ENCODE measurements at places on chromosomes 4 and X. TPM values are rescaled to one million over a fixed set of nuclear protein-coding genes. Genes with fewer than 3 reads are reported as not detected.

The TEX13B gene
- total RNA-seq, result not detected

The LGI2 gene
- total RNA-seq, result 12.0 TPM

The ATP1B4 gene
- not detected for total RNA-seq

The BMPR1B gene
- 4.8 TPM for total RNA-seq

The FAM200B gene
- total RNA-seq, result 70.3 TPM

The HERC3 gene
- total RNA-seq, result 31.8 TPM

The PABPC1L2A gene
- not detected for total RNA-seq

- no peak overlapping the region for H3K4me3 ChIP-seq
- DNase-seq, result peak; percentile 32
- peaks cover 29% of the 10 kb centered on the region for H3K4me1 ChIP-seq
Measured at GRCh38 chr4:94459462-94460161, 7.9 kb downstream of the PDLIM5 start.

- no peaks in the 10 kb centered on the region for H3K36me3 ChIP-seq
- no peak overlapping the region for H3K4me3 ChIP-seq
- no peaks in the 10 kb centered on the region for H3K27me3 ChIP-seq
Measured at GRCh38 chr4:98720871-98721480, 62.6 kb upstream of the TSPAN5 start.

GRCh38 chrX:68872171-68872570 lies 43.4 kb downstream of the EFNB1 start:
- no peak overlapping the region for H3K27ac ChIP-seq
- no peak for DNase-seq
- H3K4me1 ChIP-seq, result no peaks in the 10 kb centered on the region
- no peak overlapping the region for H3K4me3 ChIP-seq
- H3K36me3 ChIP-seq, result no peaks in the 10 kb centered on the region

- no peaks in the 10 kb centered on the region for H3K36me3 ChIP-seq
- no peak overlapping the region for H3K27ac ChIP-seq
- H3K4me1 ChIP-seq, result no peaks in the 10 kb centered on the region
- H3K4me3 ChIP-seq, result no peak overlapping the region
- no peak for DNase-seq
Measured at GRCh38 chr4:142809559-142809958, 36.5 kb downstream of the INPP4B start.

DNA sequence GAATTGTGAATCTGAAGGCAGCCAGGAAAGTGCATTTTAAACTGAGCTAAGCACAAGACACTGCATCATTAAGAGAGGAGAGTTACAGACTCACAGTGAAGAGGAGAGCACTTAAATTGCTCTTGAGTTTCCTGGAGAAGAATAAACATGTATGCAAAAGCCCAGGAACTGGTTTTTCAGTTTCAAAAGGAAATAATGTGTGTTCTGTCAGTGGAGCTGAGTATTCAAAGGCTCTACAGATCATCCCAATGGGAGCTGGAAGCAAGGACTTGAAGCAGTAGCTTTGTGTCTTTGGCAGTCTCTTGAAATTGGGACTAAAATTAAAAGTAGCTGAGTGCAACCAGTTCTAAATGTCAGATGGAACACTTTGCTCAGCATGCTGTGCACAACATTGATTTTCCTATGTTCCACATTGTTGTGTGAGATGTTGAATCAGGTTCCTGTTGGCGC lies 147.5 kb upstream of the ANK2 start:
- no peak for DNase-seq
- no peak overlapping the region for H3K4me3 ChIP-seq
- no peaks in the 10 kb centered on the region for H3K27me3 ChIP-seq
- 0 out of 2 replicates have a peak, but pooled peaks cover 7% of the 10 kb centered on the region for H3K36me3 ChIP-seq
- H3K27ac ChIP-seq, result no peak overlapping the region

DNA sequence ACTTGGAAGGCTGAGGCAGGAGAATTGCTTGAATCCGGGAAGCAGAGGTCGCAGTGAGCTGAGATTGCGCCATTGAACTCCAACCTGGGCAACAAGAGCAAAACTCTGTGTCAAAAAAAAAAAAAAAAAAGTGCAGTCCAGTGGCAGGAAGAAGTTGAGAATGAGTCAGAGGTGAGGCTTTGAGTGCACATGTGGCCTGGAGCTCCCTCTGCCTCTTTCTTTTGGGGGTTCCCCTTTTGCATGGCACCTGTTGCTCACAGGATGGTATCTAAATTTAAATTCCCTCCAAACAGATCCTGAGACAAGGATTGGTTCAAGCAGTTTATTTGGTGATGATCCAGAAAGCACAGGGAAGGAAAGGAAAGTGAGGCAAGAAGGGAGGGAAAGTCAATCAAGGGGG lies 151.4 kb upstream of the STX18 start:
- H3K27me3 ChIP-seq, result no peaks in the 10 kb centered on the region
- no peak overlapping the region for H3K4me3 ChIP-seq
- no peak for DNase-seq
- H3K4me1 ChIP-seq, result no peaks in the 10 kb centered on the region
- H3K27ac ChIP-seq, result no peak overlapping the region

- peak overlapping the region; percentile 79 for H3K27ac ChIP-seq
- peak overlapping the region; percentile 91 for H3K4me3 ChIP-seq
- DNase-seq, result peak; percentile 46
- H3K27me3 ChIP-seq, result no peaks in the 10 kb centered on the region
- no peaks in the 10 kb centered on the region for H3K4me1 ChIP-seq
- H3K36me3 ChIP-seq, result peaks cover under 1% of the 10 kb centered on the region
Measured at GRCh38 chrX:320126-320783, 1.7 kb upstream of the GTPBP6 start.

DNA sequence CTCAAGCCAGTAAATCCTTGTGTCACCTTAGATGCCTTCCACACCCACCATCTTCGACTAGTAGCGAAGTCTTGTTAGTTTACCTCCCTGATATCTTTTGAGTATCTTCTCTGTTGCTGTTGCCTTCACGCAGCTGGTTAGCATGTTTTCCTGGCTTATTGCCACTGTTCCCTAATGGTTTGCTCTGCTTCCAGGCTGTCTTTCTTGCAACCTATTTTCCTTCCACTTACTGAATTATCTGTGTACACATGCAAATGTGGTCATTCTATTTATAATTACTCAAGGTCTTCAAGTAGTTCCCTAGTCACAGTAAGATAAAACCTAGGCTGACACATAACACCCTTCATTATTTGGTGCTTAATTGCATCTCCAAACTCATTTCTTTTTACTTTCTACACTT lies 89.5 kb downstream of the UGT8 start:
- H3K27me3 ChIP-seq, result no peaks in the 10 kb centered on the region
- H3K27ac ChIP-seq, result no peak overlapping the region
- no peak overlapping the region for H3K4me3 ChIP-seq
- no peaks in the 10 kb centered on the region for H3K36me3 ChIP-seq
- no peaks in the 10 kb centered on the region for H3K4me1 ChIP-seq

- H3K36me3 ChIP-seq, result peaks cover 9% of the 10 kb centered on the region
- no peak for DNase-seq
- H3K27me3 ChIP-seq, result no peaks in the 10 kb centered on the region
Measured at GRCh38 chr4:78323439-78323838, 228.1 kb upstream of the ANXA3 start.

DNA sequence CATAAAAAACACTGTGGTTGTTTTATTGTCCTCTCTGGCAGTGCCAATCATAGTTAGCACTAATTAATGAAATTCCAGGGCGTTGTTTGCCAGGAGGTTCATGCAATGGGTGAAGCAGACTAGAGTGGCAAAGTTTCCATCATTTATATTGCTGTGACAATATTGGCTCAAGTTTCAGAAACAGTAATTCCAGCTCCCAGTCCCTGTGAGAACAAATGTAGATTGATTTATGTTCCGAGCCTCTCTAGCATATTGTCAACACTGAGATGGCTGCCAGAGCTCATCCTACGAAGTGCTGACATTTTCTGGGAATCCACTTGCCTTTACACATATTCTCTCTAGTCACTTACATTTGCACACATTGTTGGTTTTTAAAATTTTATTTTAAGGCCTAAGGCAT lies 440.0 kb upstream of the IGFBP7 start:
- DNase-seq, result no peak
- no peaks in the 10 kb centered on the region for H3K36me3 ChIP-seq
- no peaks in the 10 kb centered on the region for H3K4me1 ChIP-seq
- H3K27ac ChIP-seq, result no peak overlapping the region
- H3K27me3 ChIP-seq, result no peaks in the 10 kb centered on the region
- H3K4me3 ChIP-seq, result no peak overlapping the region

GRCh38 chr4:57443308-57443707 lies 333.1 kb upstream of the IGFBP7 start:
- DNase-seq, result no peak
- H3K36me3 ChIP-seq, result no peaks in the 10 kb centered on the region
- H3K27me3 ChIP-seq, result no peaks in the 10 kb centered on the region
- H3K27ac ChIP-seq, result no peak overlapping the region

DNA sequence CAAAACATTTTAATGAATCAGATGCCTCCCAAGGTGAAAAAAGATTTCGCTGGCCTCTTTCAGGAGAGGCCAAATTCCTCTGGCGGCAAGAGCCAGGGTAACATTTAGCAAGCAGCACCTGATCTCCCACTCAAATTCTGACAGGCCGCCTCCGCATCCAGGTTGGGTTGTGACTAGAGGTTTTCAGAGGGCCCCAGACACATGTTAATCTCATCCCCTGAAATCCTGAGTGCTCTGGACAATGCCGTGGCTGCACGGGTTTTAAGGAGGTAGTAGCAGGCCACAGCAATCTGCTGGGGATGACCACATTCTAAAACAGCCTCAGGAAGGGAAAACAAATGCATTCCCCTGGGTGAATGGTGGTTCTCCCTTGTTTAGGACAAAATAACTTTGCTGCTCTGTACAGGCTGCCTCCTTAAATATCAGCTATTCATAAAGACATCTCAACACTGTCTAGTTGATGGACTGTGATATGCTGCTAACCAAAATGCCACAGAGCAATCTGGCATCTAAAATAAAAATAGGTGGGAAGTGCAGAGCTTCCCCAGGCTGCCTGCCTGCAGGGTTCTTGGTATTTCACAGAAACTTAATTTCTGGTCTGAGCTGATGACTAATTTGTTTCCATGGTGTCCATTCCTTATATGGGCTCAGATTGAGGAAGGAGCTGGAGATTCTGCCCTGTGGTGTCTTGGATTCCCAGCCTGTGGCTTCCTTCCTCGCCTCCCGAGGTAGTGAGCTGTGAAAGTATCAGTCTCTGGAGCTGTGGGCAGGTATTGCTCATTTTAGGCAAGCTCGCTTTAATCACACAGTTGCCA lies 202.0 kb downstream of the DCLK2 start:
- H3K27me3 ChIP-seq, result no peaks in the 10 kb centered on the region
- no peak overlapping the region for H3K27ac ChIP-seq
- no peak for DNase-seq
- peaks cover 5% of the 10 kb centered on the region for H3K4me1 ChIP-seq

DNA sequence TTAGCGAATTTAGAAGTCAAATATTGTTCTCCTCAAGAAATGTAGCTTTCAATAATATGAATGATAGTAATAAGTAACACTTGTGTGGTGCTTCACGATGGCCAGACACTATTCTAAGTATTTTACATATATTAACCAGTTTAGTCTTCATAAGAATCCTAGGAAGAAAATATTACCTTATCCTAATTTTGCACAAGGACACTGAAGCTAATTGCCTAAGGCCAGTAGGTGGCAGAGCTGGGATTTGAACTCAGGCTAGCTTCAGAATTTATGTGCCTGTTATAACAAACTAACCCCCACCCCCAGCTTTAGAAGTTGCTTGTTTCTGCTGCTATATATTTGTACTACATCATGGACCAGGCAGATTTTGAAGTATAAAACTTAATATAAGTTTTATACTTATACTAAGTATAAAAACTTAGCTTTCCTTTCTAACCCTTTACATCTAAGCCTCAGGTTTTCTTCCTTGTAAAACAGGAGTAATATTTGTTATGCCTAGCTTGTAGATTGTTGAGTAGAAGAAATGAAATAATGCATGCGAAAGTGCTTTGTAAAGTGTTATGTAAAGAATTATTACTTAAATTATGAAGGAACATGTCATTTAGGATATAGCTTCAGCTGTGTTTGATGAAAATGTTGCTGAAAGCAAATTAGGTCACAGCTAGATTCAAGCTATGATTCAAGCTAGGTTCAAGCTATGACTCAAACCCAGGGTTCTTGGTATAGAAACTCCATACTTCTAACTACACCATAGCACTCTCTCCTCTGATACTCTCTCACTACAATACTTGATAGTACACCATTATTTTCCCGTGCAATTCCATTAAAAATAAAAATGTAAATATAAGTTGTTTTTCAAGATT lies 4.2 kb upstream of the CDS1 start:
- H3K27ac ChIP-seq, result no peak overlapping the region
- DNase-seq, result peak; percentile 63
- H3K27me3 ChIP-seq, result no peaks in the 10 kb centered on the region
- H3K4me1 ChIP-seq, result no peaks in the 10 kb centered on the region
- no peaks in the 10 kb centered on the region for H3K36me3 ChIP-seq

DNA sequence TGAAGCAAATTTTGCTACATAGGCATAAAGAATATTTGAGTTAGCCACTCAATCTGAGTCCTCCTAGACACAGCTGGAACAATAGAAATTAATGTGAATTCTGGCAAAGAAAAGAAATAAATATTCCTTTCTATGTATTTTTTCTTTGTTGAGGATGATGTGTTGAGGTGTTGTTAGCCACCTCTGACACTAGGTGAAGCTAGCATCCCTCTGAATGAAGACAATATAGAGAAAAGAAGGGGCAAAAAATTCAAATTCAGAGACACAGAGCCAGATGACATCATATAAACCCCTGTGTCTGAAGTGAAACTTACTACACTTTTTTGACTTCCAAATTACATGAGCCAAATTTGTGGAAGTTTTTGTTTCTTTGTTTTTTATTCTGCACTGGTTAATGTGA lies 34.6 kb upstream of the TMPRSS11D start:
- H3K27ac ChIP-seq, result no peak overlapping the region
- H3K27me3 ChIP-seq, result no peaks in the 10 kb centered on the region
- H3K36me3 ChIP-seq, result no peaks in the 10 kb centered on the region
- no peaks in the 10 kb centered on the region for H3K4me1 ChIP-seq
- H3K4me3 ChIP-seq, result no peak overlapping the region

- no peak overlapping the region for H3K27ac ChIP-seq
- DNase-seq, result no peak
- H3K4me1 ChIP-seq, result no peaks in the 10 kb centered on the region
- H3K36me3 ChIP-seq, result no peaks in the 10 kb centered on the region
- H3K27me3 ChIP-seq, result no peaks in the 10 kb centered on the region
Measured at GRCh38 chrX:112341598-112341997, 259.0 kb upstream of the TRPC5 start.

GRCh38 chr4:26321373-26322221 lies 783 bp downstream of the RBPJ start:
- peaks cover 20% of the 10 kb centered on the region for H3K4me1 ChIP-seq
- peak overlapping the region; percentile 86 for H3K4me3 ChIP-seq
- DNase-seq, result peak; percentile 66
- no peaks in the 10 kb centered on the region for H3K27me3 ChIP-seq

GRCh38 chrX:21778236-21778635 lies 20.3 kb upstream of the SMPX start:
- no peak overlapping the region for H3K4me3 ChIP-seq
- H3K4me1 ChIP-seq, result peaks cover 47% of the 10 kb centered on the region
- H3K27ac ChIP-seq, result peak overlapping the region; percentile 64
- no peaks in the 10 kb centered on the region for H3K36me3 ChIP-seq
- H3K27me3 ChIP-seq, result no peaks in the 10 kb centered on the region
- DNase-seq, result peak; percentile 40

GRCh38 chr4:122822466-122822865 lies 4.2 kb upstream of the FGF2 start:
- no peak overlapping the region for H3K27ac ChIP-seq
- H3K4me3 ChIP-seq, result no peak overlapping the region
- no peaks in the 10 kb centered on the region for H3K4me1 ChIP-seq

Data from SJCRH30 (cell line).